ENCODE measurements at places on chromosomes 3 and 15.
A peak's percentile ranks its signal among the peaks of the same experiment; 100 is the strongest.

DNA sequence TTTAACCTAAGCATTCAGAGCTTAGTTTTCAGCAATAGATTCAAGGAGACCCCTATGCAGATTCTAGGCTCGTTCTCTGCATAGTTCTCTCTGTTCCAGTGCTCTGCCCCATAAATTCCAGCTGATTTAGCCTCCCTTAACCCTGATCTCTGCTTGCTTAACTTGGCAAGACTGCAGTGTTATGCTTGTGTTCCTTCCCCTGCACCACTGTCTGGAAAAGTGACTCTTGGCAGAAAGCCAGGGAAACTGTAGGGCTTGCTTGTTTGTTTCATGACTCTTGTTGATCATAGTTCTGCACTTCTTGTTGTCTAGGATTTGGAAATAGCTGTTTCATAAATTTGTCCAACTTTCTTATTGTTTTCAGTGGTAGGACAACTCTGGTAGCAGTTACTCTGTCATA, 40.1 kb downstream of the ANAPC13 start:
- no peak for DNase-seq

GRCh38 chr3:19595884-19596283, 338.1 kb downstream of the EFHB start:
- no peak for DNase-seq

GRCh38 chr3:87498358-87499080, 222.1 kb upstream of the POU1F1 start:
- DNase-seq, result no peak

DNA sequence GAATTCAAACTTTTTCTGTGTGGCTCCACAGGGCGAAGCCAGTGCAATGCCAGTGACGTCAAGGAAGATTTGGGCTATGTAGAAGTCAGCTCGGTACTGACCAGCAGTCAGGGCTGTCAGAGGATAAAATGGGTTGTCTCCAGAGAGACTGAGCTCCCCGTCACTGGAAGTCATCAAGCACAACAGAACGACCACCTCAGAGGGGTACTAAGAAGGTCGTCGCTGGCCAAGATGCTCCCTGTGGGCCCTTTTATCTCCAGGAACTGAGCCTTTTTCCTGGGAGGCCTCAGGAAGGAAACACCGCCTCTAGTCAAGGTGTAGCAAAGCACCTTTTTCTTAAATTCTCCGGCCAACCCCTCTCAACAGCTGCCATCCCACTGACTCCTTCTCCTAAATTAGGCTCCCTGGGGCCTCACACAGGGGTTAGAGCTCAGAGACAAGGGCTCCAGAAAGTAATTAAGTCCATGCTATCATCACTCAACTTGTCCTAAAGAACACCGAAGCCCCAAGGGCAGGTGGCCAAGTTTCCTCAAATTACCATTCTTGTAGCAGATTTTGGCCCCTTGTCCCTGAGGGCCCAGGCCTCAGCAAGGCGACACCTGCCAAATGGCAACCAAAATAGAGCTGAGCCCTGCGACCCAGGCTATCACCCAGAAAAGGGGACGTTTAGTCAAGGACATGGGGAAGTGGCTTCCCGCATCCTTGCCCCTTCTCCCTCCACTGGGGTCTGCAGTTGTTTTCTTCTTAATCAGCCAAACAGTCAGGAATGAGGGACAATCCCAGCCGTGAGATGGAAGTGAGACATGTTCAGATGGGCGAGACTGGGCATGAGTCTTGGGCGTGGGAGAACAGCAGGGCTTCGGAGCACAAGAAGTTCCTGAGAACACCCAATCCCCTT, 48.0 kb downstream of the SSUH2 start:
- DNase-seq, result no peak

DNA sequence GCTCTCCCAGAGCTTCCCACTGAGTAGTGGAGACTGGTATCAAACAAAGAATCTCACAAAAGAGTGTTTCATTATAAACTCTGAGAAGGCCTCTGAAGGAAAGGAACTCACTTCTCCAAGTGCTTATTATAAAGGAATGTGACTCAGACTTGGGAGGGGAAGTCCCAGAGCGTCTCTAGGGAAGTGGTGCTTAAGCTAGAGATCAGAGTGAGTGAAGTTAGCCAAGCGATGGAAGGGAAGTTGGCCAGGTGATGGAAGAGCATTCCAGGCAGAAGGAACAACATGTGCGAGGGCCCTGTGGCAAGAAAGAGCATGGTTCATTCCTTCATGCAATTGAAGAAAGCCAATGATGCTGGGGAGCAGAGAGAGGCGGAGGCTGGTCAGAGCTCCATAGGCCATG, 2.3 kb downstream of the XYLB start:
- DNase-seq, result peak; percentile 42

- DNase-seq, result no peak
These were observed 6.8 kb upstream of the TRIM69 start for GRCh38 chr15:44729408-44730127.

- DNase-seq, result no peak
These were observed 62.9 kb downstream of the RPLP1 start for GRCh38 chr15:69515508-69515907.

DNA sequence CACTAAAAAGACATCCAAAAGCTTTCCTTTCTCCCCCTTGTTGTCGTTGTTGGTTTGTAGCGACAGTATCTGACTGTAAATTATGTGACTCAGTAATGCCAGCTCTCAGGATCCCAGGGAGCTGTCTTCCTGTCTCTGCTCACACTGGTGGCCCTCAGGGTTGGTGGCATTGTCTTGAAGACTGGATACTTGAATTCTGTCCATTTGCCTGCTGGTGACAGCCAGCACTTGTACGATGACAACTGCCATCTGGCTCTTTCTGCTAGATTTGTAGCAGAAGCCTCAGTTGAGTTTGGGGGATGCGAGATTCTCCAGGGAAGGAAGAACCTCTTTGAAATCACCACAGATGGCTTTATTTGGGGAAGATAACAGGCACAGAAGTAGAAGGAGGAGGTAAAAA, 120.8 kb downstream of the ARPP21 start:
- no peak for DNase-seq

DNA sequence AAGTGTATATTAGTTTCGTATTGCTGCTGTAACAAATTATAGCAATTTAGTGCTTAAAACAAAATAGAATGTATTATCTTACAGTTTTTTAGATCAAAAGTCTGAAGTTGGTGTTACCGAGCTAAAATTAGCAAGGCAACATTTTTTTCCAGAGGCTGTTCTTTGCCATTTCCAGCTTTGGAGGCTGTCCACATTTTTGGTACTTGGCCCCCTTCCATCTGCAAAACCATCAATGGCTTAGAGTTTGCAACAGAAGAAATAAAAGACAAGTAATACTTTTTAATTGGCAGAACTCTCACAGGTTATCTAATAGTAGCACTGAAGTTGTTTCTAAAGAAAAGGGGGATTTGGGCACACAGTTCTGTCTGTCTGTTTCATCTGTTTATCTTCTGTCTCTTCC, 1248.5 kb downstream of the ROBO1 start:
- peak; percentile 24 for DNase-seq

- peak; percentile 17 for DNase-seq
These were observed 498 bp downstream of the PDE12 start for GRCh38 chr3:57556459-57557084.

GRCh38 chr3:11381141-11381540, 108.9 kb downstream of the ATG7 start:
- no peak for DNase-seq

DNA sequence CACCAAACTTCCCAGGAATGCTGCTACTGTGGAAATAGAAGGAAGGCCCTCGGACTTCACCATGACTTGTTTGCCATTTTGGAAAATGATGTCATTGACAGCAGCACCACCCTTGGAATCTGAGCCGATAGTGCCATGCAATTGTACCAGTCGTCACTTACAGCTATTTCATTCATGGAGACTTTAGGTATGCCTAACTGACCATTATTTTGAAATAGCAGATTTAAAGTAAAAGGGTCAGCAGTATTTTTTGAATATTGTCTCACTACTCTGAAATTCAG, 66.0 kb upstream of the ARL8B start:
- no peak for DNase-seq

GRCh38 chr3:36786921-36787890, 22.9 kb upstream of the DCLK3 start:
- DNase-seq, result no peak

- no peak for DNase-seq
These were observed 4.2 kb upstream of the APBA2 start for GRCh38 chr15:28881600-28881999.

GRCh38 chr3:127113571-127113891, 79.4 kb upstream of the PRR23E start:
- DNase-seq, result no peak

GRCh38 chr3:167978071-167978470, 117.7 kb downstream of the GOLIM4 start:
- no peak for DNase-seq

GRCh38 chr3:124409650-124410275, 320.5 kb upstream of the UMPS start:
- DNase-seq, result peak; percentile 71

GRCh38 chr15:71599418-71600151, 210.8 kb upstream of the NR2E3 start:
- peak; percentile 40 for DNase-seq

GRCh38 chr3:63908081-63908736, 4.0 kb downstream of the SCAANT1 start:
- peak; percentile 31 for DNase-seq

DNA sequence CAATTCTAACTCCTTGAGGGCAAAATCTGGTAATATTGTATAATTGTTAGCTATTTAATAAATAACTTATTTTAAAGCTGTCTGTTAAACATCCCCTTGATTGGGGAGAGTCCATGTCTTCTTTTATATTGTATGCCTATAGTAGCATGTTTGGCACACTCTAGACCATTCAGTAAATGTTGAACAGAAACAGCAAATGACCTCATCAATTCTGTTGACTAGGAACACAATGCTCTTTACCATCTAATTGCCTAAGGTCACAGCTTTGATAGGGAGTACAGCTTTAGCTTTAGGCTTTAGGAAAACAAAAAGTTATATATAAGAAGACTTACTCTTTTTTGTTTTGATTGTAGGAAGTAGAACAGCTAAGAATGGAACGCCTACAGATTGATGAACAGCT, 27.0 kb downstream of the DNAJC19 start:
- DNase-seq, result no peak

DNA sequence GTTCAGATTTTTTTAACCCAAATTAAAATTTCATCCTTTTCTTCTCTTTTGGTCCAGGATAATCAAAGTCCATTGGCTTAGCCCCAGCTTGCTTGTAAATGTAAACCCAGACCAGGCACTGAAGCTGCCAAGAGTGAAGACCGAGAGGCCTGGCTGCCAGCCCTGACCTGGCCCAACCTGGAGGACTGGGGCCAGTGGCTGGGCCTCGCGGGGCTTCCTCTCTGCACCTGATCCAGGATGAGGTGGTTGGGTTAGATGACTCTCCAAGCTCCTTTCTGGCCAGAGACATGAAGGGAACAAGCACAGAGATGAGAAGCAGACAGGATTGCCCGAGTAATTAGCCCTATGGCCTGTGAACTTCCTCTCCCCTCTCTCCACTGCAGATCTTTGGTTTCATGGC, 50.6 kb downstream of the CMTM6 start:
- DNase-seq, result no peak

- peak; percentile 91 for DNase-seq
These were observed 7.2 kb upstream of the STAC start for GRCh38 chr3:36373084-36373483.

DNA sequence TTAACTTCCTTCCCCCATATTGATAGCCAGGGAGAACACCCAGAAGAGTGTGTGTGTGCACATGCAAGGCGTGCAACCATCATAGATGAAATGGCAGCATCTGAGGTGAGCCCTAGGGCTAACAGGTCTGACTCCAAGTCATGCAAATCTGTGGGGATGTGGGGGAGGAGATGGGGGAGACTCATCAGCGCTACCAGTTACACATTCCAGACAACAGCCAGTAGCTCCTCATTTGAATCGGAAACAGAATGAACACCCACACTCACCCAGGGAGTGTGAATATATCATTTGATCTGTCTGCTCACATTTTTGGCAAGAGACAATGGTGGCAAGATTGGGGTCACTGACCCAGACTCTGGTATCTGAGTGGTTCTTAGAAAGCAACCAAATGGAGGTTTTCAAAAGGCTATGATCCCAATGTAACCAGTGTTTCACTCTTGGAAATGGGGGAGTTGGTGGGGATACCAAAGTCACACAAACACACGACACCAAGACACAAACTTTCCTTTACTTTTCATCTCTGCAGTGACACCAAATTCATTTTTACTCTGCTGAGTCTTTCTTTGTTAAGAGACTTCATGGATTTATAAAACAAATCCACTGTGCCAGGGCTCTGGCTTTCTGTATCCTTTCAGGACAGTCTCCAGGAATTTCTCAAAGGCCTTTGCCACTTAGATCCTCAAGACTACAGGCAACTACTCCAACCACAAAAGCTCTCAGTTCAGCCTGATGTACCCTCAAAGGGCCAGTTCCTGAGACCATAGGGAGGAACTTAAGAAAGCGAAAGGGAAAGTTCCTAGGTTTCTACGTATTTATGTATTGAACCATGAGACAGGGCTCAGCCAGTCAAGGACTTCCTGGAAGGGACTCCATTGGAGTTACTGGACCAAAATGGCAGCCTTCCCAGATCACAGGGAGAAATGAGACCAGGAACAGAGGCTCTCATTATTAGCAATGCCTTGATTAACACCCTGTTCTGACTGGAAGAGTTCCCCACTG, 2.2 kb downstream of the CDCP1 start:
- no peak for DNase-seq

DNA sequence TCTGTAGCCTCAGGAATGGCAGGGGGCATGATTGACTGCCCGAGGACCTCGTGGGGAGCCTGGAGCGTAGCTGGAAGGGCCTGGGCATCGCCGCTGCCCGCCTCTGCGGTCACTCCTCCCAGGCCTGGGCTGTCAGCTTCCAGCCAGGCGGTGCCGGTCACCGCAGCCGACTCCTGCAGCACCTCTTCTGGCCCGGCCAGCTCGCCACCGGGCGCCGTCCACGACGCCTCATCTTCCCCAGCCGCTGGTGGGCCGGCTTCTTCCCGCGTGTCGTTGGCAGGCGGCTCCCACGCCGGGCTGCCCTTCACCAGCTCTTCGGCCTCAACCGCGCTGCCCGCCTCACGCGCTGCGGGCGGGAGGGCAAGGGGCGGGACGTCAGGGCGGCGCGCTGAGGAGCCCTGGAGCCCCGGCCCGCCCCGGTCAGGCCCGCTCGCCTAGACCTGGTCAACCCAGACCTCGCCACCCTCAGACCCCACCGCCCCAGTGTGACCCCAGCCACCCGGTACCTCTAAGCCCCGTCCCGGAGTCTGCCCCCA, 1.0 kb downstream of the CSPG5 start:
- DNase-seq, result no peak

DNA sequence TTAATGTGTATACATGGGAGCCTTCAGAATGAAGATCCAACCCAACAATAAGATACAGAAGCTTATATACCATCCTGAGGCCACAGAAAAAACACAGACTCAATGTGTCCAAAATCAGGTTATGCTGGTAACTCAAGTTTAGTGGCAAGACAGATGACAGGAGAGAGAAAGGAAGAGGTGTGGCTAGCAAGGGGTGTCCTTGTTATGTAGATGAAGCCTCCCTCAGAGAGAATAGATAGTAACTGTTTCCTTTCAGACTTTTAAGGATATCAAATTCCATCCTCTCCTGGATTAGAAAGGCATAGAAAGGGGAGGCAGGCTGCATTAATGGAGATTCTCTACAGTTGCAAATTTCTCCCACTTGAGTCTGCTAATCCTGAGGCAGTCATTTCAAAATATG, 447.4 kb downstream of the GABRB3 start:
- no peak for DNase-seq

- peak; percentile 94 for DNase-seq
These were observed 123.4 kb upstream of the MEF2A start for GRCh38 chr15:99442252-99442897.

GRCh38 chr3:3127432-3128010, 781 bp downstream of the TRNT1 start:
- DNase-seq, result peak; percentile 8

GRCh38 chr3:71444861-71445259, 138.7 kb downstream of the FOXP1 start:
- DNase-seq, result no peak

Measured in fibroblast of skin of abdomen (primary cell).